GM12878 (cell line): ENCODE measurements at places on chromosomes 3 and 15.

DNA sequence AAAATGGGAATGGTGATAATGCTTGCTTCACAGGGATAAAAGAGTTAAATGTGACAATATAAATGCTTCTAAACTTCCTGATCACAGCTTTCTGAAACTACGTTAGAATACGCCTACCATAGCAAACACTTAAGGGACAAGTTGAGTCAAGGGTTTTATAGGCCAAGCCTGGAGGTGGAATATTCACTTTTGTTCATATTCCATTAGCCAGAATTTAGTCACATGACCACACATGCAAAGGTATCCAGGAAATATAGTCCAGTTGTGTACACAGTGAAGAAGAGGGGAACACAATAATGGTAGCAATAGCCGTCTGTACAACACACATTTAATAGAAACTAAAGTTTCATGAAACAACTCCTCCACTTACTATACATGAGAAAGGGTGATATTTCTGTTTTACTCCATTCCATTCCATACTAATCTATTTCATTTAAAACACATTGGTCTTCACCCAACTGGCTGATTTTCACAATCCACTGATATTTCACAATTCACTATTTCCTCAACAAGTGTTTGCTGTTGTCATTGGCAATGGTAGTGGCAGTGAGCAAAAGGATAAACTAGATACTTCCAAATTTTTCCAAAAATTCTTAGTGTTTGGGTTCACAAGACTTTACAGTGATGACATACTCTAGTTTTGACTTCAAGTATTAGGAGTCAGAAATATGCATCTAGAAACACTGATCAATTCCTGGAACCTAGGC lies 270.9 kb downstream of the ERC2 start:
- no peak for DNase-seq

DNA sequence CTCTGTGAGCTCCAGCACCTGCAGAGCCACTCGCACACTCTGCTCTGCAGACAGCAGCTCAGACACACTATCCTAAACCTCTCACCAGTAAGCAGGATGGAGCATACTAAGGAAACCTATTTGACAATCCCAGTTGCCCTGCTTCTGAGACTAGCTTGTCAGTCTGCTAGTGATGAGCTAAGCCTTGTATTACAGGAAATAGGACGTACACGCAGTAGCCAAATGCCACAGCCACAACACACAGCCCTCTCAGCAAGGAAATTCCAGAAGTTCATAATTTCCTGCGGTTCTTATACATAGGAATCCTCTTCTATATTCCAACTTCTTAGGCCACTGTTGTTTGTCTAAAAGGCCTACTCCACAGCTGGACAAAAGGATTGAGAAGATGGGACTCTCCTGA lies 74.5 kb downstream of the MYLK start:
- no peak for DNase-seq

DNA sequence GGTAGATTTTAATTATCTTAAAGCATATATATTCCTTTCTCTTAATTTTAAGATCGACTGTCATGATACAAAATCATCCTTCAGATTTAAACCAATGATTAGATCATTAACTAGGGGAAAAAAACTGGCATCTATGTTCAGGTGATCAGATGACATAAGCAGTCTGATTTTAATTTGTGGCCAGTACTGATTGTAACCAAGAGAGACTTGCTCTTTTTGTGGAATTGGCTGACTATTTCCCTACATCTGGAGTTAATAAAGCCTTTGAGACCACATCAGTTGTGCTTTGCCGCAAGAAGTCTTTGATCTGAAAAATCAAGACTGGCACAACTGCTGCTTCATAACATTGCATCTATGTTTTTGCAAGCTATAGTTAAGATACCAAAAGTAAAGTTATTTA lies 148.4 kb upstream of the CGNL1 start:
- no peak for DNase-seq

DNA sequence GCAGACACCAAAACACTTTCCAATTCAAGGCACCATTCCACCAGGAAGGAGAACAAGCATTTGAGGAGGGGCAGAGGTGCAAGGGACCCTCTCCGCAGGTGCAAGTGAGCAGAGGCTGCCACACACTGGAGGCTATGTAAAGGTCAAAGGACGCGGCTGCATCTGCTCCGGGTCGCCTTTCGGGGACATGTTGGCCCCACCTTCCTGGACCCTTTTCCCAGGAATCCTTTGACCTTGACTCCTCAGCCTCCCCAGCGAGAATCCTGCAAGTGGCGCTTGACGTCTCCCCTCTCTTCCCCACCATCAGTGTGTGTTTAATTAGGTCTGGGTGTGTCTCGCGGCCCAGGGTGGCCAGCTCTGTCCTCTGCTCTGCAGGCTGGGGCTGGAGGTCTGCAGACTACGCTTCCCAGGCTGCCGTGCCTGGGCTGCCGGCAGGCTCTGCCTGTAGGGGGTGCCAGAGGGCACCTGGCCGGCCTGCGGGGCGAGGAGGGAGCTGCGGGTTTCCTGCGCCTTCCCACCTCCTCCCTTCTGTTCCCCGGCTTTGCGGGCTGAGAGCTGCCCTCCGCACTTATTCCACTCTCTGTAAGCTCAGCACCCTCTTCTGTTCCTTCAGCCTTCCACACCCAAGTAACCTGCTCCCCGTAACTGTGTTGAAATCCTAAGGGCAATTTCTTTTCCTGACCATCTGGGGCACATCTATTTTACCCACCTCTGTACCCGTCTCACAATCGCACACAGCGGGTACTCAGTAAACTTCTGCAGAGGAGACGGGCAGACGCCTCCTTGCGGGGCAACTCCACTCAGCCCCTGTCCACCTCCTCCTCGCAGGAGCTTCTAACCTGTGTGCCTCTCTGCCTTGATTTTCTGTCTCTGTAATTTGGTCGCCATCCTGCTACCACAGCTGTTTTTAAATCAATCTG lies 129.8 kb downstream of the NSMCE3 start:
- no peak for DNase-seq

- DNase-seq: no peak
These were observed 26.1 kb downstream of the GBE1 start for GRCh38 chr3:81735334-81735733.

DNA sequence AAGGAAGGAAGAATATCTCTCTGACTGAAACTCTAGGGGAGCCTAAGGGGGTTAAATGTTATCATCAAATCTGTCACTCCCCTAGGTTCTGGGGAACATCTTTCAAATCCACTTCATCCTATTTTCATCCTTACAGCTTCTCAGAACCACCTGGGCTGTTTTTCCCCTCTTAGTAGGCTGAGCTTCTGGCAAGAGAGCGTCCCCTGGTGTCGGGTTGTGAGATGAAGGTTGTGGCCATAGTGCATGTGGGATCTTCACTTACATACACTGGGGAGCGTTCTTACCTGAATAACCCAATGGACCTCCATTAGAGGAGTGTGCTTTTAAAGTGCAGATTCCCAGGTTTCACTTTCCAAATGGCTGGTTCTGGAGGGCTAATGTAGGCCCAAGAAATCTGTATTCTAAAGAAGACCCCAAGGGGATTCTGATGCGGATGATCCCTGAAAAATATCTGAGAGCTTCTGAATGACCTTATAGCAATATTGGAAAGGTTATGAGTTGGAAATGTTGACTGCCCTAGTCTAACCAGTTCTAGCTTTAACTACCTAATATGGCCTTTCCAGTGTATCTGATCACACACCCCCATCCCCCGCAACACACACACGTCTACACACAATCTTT lies 663.7 kb downstream of the AGBL1 start:
- DNase-seq: no peak

DNA sequence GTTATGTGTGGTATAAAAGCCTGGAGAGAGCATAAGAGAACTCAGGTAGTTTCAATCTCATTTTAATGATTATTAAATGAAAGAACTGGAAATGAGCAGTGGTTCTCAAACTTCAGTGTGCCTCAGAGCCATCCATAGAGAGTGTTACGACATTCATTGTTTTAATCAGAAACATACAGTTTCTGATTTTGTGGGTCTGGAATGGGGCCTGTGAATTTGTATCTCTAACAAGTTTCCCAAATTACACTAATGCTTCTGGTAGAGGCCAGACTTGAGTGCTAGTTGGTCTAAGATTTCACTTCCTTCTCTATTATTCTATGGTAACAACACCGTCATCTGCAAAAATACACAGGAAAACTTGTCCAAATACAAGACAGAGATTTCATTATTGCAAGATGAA lies 292.0 kb upstream of the NECTIN3 start:
- DNase-seq: no peak

DNA sequence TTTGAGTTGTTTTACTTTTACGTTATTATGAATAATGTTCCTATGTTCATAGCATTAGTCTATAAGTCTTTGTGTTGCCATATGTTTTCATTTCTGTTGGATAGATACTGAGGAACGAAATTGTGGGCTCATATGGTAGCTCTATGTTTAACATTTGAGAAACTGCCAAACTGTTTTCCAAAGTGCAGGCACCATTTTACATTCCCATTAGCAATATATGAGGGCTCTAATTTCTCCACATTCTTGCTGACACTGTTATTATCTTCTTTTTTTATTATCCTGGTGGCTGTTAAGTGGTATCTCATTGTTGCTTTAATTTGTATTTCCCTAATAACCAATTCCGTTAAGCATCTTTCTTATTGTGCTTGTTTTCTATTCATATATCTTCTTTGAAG lies 1.8 kb upstream of the PIK3R4 start:
- DNase-seq: no peak

GRCh38 chr3:100893590-100893989 lies 99.6 kb downstream of the ABI3BP start:
- no peak for DNase-seq

- no peak for DNase-seq
These were observed 382.5 kb upstream of the TPRG1 start for GRCh38 chr3:188789251-188789650.

DNA sequence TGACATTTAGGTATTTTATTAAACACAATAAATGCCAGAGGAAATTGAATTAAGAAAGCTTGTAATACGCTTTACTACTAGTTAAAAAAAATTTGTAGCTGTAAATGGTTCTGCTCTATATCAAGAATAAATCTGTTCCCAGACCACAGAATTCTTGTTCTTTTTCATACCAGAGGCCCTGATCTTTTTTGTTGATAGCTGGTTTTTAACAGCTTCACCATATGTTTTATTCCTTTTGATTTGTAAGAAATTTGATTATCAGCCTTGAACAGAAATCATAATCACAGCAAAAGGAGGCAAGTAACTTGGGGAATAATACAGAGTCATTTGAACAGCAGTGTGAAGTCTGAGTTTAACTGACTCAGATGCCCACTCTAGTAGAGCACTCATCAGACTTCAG lies 202.7 kb downstream of the CNTN4 start:
- no peak for DNase-seq

GRCh38 chr15:76973362-76973743 lies 21.6 kb upstream of the PSTPIP1 start:
- DNase-seq: no peak

DNA sequence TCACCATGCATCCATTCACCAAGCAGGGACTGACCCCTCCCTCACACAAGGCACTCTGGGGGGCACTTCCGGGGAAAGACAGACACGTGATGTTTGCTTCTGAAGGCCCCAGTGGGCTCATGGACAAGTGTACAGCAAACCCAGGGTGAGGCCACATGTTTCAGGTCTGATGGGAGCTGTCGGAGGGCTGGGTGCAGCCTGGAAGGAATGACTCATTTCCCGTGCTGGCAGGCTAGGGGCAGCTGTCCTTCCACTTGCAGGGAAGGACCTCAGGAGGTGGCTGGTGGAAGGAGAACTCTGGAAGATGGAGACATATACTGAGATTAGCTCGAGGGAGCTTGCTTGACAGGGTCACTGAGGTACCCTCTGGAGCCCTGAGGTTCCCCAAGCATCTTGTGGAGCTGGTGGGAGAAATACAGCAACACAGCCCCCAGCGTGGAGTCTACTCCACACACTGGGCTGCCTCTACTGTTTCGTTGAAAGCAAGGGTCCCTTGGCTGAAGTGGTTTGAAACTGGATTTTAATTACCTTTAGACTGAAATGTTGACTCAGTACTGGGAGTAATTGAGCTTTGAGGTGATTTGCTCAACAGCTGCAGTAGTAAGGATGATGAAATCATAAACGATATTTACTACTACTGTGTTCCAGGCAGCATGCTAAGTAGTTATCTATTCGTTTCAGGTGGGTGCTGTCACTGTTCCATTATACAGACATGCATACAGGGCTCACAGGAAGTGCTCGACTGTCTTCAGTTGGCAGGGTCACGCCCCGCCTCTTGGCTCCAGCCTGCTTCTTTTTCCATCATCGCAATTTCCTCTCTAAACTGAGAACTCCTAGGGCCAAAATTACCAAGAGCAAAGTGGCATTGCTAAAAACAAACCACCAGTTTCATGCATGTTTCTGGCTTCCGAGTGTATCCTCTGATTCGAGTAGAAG lies 230.4 kb downstream of the ADAMTS17 start:
- DNase-seq: no peak

DNA sequence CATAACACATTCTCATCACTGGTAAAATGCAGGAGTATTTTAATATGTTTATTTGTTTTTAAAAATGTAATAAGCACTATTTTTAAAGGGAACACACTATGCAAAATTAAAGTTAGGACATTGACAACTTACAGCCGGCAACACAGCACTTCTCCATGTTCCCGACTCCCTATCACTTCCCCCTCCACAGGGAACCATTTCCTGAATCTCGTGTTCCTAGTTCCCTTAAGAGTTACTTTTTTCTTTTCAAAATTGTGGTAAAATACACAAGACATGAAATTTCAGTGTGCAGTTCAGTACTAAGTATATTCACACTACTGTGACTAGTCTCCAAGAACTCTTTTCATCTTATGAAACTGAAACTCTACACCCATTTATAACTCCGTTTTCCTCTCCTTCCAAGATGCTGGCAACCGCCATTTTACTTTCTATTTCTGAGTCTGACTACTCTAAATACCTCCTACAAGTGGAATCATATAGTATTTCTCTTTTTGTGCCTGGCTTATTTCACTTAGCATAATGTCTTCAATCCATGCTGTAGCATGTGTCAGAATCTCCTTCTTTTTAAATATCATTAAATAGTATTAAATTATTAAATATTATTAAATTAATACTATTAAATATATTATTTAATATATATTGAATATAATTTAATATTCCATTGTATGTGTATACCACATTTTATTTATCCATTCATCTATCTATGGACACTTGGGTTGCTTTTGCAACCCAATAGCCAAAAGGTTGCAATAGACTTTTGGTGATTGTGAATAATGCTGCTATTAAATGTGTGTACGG lies 25.9 kb upstream of the UBE2Q2 start:
- no peak for DNase-seq

GRCh38 chr3:129942296-129942695 lies 32.2 kb upstream of the TRH start:
- DNase-seq: no peak

GRCh38 chr3:142962520-142963233 lies 797 bp downstream of the PAQR9 start:
- no peak for DNase-seq

- DNase-seq: no peak
These were observed 42.1 kb upstream of the CTDSPL start for GRCh38 chr3:37819591-37819990.

GRCh38 chr15:39473298-39473947 lies 107.5 kb upstream of the THBS1 start:
- no peak for DNase-seq

GRCh38 chr3:145854499-145854898 lies 306.5 kb downstream of the PLOD2 start:
- no peak for DNase-seq

GRCh38 chr3:57079474-57079831 lies 19.0 kb downstream of the SPATA12 start:
- no peak for DNase-seq
